Muscle of leg (tissue), 16 donors: ENCODE measurements at places on chromosomes 16 and 17.

DNA sequence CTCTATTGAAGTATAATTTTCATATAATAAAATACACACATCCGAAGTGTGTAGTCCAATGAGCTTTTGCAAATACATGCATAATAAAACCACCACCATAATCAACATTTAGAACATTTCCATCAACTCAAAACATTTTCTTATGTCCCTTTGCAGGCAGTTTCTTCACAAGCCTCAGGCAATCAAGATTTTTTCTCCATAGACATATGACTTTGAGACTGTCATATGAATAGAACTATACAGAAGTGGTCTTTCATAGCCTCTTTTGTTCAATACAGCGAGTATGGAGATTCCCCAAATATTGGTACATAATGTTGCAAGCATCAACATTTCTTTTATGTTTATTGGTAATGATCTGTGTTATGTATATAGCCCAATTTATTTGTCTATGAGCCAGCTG, 983.2 kb downstream of the CDH11 start:
- no peak for DNase-seq

DNA sequence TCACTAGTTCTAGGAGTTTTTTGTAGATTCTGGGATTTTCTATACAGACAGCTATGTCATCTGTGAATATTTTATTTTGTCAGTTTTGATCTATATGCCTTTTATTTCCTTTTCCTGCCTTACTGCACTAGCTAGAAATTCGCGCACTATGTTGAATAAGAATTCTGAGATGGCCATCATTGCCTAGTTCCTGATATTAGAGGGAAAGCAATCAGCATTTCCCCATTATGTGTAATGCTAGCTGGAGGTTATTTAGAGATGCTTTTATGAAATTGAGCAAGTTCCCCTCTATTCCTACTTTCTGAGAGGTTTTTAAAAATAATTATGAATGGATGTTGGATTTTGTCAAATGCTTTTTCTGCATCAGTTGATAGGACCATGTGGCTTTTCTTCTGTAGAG, 23.8 kb downstream of the MPRIP start:
- no peak for DNase-seq

DNA sequence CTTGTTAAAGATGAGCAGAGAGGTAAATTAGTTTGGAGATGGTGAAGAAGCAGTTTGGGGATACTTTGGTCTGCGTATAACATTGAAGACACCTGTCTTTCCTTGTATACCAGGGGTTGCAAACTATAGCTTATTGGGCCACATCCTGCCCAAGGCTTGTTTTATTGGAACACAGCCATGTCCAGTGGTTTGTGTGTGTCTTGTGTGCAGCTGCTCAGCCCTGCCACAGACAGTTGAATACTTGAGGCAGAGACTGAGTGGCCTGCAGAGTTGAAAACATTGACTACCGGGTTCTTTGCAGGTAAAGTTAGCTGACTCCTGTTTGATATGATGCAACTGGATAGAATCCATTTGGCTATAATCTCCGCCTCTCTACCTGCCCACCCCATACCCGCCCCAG, 224.4 kb downstream of the PRKCA start:
- no peak for DNase-seq

DNA sequence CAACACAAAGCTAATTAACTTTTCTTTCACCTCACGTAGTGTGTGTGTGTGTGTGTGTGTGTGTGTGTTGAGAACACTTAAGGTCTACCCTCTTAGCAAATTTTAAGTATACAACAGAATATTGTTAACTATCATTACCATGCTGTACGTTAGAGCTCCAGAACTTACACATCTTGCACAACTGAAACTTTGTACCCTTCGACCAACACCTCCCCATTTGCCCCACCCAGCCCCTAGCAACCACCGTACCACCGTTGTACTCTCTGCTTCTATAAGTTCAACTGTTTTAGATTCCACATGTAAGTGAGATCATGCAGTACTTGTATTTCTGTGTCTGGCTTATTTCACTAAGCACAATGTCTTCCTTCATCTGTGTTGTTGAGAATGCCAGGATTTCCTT, 28.1 kb upstream of the MLYCD start:
- no peak for DNase-seq

DNA sequence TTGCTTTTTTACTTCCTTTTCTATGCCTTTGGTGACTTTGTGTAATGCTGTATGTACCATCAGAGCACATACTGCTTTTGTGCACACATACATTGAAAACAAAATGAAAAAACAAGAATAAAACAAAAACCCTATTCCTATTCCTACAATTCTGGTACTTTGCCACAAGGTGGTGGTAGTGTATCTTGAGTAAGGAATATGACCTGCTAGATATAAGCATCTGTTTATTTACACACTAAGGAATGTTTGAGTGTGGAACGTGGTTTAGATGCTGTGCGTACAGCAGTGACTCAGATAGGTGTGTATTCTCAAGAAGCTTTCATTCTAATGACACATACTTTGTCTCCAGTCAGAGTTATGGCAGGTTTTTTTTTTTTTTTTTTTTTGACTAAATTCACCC, 606.2 kb downstream of the WWOX start:
- DNase-seq = no peak

DNA sequence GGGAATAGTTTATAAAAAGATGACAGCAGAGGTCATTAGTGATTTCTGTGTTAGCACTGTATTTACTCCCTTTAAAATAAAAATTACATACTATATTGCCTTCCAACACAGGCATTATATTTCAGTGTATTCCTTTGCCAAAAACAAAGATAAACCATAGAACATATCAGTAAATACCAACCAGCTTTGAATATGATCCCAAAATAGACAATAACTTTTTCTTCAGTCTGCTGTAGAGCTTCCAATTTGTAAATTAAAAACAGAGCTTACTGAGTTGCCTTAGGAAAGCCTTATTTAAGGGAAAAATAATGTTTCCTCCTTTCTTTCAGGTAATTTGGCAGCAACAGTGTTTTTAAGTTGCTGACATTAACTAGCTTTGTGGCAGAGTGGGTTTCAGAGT, 352.1 kb upstream of the TBX2 start:
- DNase-seq = peak; percentile 39

DNA sequence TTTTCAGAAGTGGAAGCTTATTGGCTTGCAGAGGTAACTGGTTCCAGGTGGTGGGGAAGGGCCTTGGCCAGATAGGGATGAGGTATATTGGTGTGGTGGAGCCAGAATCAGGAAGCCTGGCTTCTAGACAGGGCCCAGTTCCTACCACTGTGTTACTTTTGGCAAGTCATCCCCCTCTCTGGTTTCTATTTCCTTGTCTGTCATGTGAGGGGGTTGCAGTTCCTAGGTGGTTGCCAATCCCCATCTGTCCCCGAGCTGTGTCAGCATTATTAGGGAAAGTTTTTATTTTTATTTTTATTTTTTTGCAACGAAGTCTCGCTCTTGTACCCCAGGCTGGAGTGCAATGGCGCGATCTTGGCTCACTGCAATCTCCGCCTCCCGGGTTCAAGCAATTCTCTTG, 3.0 kb downstream of the SMCR8 start:
- DNase-seq = no peak

DNA sequence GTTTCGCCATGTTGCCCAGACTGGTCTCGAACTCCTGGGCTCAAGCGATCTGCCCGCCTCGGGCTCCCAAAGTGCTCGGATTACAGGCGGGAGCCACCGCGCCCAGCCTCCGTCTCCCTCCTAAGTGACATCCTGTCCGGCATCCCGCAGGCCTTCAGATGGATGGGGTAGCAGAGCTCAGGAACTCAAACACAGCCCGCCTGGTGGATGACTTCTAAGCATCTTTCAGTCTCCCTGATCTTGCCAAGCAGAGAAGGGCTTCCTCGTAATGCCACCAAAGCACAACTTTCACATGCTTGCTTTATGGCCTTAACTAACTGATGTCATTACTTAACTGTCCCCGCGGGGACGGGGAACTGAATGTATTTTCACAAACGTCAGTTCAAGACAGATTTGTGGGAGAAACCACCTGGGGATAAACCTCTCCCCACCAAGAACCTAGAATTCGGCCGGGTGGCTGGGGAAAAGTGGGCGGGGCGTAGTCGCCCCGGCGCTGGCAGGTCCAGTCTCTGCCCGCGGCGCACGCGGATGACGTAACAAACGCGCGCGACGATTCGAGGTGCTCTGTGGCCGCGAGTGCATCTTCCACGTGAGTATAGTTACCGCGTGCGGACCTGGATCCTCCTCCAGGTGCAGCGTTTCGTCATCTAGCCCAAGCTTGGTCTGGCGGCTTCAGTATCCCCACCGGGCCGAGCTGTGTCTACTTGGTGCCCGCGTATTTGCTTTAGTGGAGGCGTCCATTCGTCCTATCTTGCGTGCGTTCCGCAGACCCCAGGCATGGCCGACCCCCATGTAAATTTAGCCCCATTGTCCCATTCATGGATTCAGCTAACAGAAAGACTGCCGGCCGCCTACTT, at the start of gene PFAS:
TSS of gene PFAS (plus strand) at position 539 of the 857 bp plus-strand sequence. CDS start 4,649 bp downstream, outside the sequence.
- DNase-seq = peak; percentile 97

DNA sequence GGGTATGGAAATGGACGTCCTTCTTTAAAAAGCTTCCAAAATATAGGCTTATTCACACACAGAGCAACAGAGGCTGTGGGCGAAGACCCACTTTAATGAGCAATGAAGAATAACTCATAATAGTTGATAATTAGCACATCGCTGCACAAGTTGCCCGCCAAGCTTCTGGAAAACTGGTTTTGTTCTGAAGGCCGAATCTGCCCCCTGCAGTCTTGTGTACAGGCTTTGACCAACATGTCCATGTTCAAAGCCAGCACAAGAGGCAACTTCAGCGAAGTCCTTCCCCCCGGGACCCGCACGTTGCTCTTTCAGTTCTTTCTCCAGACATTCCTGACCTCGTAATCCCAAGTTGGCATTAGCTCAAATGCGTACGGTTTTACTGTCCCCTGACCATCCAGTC, 73.3 kb downstream of the IRX5 start:
- DNase-seq = no peak

- DNase-seq = no peak
These were observed 92.5 kb downstream of the SSH2 start for GRCh38 chr17:29837531-29837930.

DNA sequence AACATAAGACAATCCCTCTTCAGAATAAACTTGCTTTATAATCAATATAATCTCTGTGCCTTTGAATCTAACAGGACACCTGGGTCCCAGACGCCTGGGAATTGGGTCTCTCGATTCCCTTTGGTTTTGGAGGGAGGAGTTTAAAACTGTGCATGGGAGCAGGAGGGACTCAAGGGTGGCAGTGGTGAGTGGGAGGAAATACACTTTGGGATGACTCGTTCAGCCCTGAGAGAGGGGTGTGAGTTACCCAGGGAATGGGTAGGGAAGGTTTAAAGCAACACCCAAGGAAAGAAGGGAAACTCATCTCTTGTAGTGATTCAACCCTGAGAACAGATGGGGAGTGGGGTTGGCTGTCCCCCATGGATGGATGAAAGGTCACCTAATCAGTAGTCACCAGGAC, 1.6 kb downstream of the RANGRF start:
- no peak for DNase-seq

- DNase-seq = peak; percentile 13
These were observed 96.8 kb downstream of the BRIP1 start for GRCh38 chr17:61766520-61766919.

- no peak for DNase-seq
These were observed 9.2 kb downstream of the BFAR start for GRCh38 chr16:14641926-14642325.
